Activated T-helper 1 cell treated with Interleukin-2 at 50 U/mL for 16 hours (primary cell): ENCODE measurements at places on chromosomes 12 and 14.

DNA sequence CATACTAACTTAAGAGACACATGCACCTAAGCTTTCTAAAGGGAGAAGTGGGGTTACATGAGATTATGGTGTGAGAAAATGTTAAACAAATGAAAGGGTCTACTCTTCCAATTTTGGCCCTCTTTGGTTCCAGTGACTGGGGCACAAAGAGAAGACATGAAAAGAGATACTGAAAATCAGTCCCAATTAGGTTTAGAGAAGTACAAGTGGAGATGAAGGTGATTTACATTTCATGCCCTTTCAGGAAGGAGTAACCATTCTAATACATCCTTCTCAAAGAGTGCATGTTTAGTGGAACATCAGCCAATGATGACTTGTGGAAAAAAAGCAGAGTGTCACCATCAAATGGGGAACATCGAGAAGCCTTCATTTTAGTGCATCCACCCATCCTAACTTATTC lies 14.4 kb downstream of the MGP start:
- no peak for DNase-seq

GRCh38 chr12:1706632-1706980 lies 15.7 kb downstream of the ADIPOR2 start:
- DNase-seq, result no peak

DNA sequence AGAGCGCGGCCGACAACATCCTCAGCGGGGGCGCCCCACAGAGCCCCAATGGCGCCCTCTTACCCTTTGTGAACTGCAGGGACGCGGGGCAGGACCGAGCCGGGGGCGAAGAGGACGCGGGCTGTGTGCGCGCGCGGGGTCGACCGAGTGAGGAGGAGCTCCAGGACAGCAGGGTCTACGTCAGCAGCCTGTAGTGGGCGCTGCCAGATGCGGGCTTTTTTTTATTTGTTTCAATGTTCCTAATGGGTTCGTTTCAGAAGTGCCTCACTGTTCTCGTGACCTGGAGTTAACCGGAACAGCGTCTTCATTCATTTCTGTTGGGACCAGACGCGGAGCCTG lies 103.8 kb upstream of the FKBP4 start:
- DNase-seq, result peak; percentile 39

GRCh38 chr12:24954261-24954660 lies 5.4 kb upstream of the BCAT1 start:
- DNase-seq, result no peak

- DNase-seq, result no peak
Observed at GRCh38 chr14:30005114-30005808, 77.6 kb upstream of the PRKD1 start.

- no peak for DNase-seq
Observed at GRCh38 chr14:50388256-50388931, 8.3 kb downstream of the CDKL1 start.

DNA sequence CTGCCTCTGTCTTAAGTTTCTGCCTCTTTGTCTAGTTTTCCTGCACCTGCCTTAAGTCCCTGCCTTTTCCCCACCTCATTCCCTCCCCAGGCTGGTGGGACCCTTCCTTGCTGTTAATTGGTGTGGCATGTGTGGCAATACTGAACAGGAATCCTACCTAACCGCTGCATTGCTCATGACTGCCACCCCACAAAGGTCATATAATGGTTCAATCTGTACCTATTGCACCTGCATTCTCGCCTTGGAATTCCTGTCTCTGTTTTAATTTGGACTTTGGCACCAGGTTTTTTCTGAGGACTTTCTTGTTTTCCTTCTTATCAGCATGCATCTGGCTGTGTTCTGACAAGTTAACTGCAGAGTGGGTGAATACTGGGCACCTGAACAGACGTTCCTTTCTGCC lies 966.2 kb upstream of the TMEM132C start:
- no peak for DNase-seq

- no peak for DNase-seq
Observed at GRCh38 chr12:64780132-64780530, 20.9 kb upstream of the GNS start.

GRCh38 chr12:17204289-17205054 lies 598.5 kb upstream of the LMO3 start:
- DNase-seq, result no peak

GRCh38 chr12:79019672-79020071 lies 155.1 kb downstream of the SYT1 start:
- DNase-seq, result no peak

DNA sequence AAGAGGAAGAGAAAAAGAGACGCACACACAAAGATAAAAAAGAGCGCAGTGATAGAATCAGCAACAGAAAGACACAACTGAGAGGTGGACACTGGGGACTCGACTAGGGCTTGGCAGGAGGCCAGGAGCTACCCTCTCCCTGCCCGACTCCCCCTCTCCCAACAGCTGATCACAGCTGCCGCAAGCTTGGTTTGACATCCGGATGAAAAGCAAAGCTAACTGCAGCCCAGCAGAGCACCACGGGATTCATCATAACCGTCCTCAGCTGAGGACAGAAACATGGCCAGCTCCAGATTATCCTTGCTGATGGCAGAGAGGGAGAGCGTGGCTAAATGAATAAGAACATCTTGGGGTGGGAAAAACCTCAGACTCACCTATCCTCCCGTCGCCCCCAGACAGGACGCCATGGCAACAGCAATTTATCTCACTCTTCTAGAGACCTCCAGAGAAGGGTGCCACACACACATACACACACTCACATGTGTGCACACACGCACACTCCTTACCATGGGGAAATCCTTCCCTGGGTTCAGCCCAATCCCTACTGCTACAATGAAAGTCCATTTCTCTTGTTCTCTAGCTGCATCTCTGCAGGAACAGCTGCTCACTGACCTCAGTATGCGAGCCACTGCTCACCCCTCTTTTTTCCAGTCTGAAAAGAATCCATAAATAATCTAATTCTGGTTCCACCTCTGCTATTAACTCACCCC lies 135.3 kb downstream of the NTF3 start:
- DNase-seq, result no peak

DNA sequence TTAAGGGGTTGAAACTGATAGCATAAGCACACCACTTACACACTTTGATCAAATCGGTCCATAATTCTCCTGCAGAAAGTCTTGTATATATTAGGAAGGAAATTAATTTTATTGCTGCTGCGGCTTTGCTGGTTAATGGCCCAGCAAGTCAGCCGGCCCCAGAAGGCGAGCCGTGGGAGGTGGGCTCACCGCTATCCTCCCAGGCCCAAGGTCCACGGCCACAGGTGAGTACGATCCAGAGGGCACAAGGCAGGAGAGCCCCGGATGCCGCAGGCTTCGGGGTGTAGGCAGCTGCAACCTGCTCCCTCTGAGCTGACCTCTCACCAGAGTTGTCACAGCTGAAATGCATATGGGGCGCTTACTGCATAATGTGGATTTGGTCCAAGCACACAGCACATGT lies 165.7 kb downstream of the TBX5 start:
- no peak for DNase-seq

GRCh38 chr14:98133806-98134205 lies 1138.2 kb downstream of the BCL11B start:
- DNase-seq, result no peak

DNA sequence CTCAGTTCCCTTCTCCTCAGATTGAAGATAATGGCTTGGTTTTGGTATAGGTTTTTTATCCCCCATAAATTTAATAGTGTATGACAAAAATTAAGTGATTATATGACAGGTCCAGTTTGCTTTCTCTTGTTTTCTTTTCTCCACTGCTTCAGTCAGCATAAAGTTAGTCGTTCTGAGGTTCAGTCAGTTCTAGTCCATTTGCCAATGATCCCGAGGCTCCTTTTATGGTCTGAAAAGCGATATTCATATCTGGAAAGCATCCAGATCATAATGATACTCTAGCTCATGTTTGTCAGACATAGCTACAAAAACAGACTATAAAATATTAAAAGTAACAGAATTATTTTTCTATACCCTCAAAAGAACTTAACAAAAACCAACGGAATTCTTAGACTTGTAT lies 67.1 kb upstream of the SLC38A4 start:
- no peak for DNase-seq

DNA sequence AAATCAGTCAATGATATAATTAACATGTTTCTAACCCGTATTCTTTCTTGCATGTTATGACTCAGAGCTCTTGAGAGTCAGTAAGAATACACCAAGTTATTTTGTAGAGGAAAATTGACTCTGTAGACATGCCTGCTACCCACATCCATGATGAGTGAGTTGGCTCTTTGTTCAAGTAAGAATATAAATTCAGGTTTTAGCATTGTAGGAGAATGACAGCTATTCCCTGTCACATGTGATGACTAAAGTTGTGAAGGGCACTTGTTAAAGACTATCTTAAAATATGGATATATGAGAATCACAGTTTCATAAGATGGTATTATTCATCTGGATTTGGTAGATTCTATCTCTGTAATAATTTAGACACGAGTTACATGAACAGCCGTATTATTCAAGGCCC lies 209.1 kb downstream of the CCDC59 start:
- DNase-seq, result no peak

GRCh38 chr14:95811813-95812212 lies 64.8 kb upstream of the TUNAR start:
- no peak for DNase-seq
